Pancreas (tissue), 10 donors: ENCODE measurements at places on chromosomes 3 and 15. TPM values are rescaled to one million over a fixed set of nuclear protein-coding genes. Genes with fewer than 3 reads are reported as not detected.

Gene SLC22A13
- 0.43 TPM for total RNA-seq

Gene SGO1
- total RNA-seq: 0.69 TPM

Gene CFAP100
- not detected for total RNA-seq

- no peak overlapping the region for H3K27ac ChIP-seq
- H3K4me3 ChIP-seq: no peak overlapping the region
- DNase-seq: no peak
- H3K27me3 ChIP-seq: no peaks in the 10 kb centered on the region
- H3K4me1 ChIP-seq: no peaks in the 10 kb centered on the region
- H3K36me3 ChIP-seq: no peaks in the 10 kb centered on the region
These were observed 292.0 kb upstream of the NECTIN3 start for GRCh38 chr3:110779581-110779980.

DNA sequence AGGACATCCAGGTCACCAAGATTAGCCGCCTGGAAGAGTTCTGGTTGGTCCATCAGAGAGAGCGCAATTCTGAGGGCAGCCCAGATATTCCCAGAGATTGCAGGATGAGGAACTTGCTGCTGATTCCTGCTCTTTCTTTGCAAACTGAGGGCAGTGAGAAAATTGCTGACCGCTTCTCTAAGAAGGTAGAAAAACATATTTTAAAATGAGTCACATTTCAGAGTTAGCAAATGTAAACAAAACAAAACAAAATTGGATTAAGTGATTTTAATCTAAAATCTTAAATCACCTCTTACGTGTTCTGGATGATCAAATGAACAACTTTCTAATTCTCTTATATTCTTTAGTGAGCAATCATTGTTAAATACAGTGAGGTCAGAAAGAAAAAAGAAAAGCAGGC lies 149.0 kb downstream of the USP13 start:
- DNase-seq: no peak
- no peaks in the 10 kb centered on the region for H3K36me3 ChIP-seq
- no peak overlapping the region for H3K27ac ChIP-seq
- peaks cover 6% of the 10 kb centered on the region for H3K4me1 ChIP-seq
- H3K27me3 ChIP-seq: no peaks in the 10 kb centered on the region

DNA sequence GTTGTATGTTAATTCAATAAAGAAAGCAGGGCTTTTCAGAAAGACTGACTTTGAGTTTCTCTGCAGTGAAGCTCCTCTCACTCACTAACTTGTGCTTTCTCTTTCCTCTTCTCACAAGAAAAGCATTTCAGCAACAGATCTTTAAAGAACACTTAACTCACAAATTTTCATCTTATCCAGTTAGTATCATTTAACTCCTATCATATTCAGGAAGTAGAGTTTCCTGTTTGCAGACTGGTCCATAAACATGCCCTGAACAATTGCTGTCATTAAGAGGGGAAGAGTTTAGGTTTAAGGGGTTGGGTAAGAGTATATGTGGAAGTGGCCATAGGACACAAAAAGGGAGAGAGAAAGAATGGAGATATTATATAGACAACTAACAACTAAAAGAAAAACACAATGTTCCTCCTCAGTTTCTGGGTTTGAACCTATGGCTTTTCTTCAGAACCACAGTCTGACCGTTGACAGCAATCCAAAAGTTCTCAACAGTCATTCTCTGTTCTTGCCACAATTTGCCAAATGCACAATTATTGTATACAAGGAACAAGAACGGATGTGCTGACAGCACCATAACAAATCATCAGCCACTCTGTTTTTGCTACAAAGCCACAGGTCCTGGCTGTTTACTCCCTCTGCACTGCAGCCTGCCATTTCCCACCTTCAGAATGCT lies 63.9 kb downstream of the CHAC1 start:
- no peak for DNase-seq
- H3K4me3 ChIP-seq: no peak overlapping the region
- H3K4me1 ChIP-seq: no peaks in the 10 kb centered on the region
- H3K27me3 ChIP-seq: no peaks in the 10 kb centered on the region

GRCh38 chr3:195071011-195071728 lies 199.8 kb downstream of the XXYLT1 start:
- H3K4me3 ChIP-seq: no peak overlapping the region
- H3K27ac ChIP-seq: no peak overlapping the region
- no peaks in the 10 kb centered on the region for H3K27me3 ChIP-seq
- H3K4me1 ChIP-seq: no peaks in the 10 kb centered on the region

DNA sequence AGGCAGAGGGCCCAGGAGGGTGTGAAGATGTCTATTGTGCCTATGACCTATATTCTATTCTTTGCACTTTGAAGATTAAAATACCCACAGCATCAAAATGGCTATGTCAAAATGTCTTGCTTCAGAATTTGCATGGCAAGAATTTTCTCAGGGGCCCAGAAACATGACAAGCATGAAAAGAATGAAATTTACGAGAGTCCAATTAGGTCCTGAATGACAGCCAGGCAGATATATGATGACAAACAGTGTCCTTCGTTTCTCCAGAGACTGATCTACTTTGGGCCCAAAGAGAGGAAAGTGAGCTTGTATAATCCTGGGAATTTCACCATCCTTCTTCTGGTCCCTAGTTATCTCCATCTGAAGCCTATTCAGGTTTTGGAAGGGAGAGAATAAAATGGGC lies 609.9 kb downstream of the FHIT start:
- no peak overlapping the region for H3K4me3 ChIP-seq
- H3K27me3 ChIP-seq: no peaks in the 10 kb centered on the region
- no peak overlapping the region for H3K27ac ChIP-seq
- no peaks in the 10 kb centered on the region for H3K4me1 ChIP-seq
